Activated CD4-positive, alpha-beta T cell treated with anti-CD3 and anti-CD28 coated beads for 36 hours (primary cell): ENCODE measurements at places on chromosomes 6 and 20. TPM values are rescaled to one million over a fixed set of nuclear protein-coding genes. Genes with fewer than 3 reads are reported as not detected.

ASIP gene
- not detected for total RNA-seq

RIPOR2 gene
- 60.0 TPM for total RNA-seq

HLA-DRB5 gene
- total RNA-seq, result 4.1 TPM

CCR6 gene
- total RNA-seq, result 4.0 TPM

CLPSL2 gene
- total RNA-seq, result not detected

CLDN20 gene
- not detected for total RNA-seq

MMS22L gene
- 43.6 TPM for total RNA-seq

MYLK2 gene
- 0.39 TPM for total RNA-seq

TPBG gene
- 0.43 TPM for total RNA-seq

GABRR2 gene
- 0.14 TPM for total RNA-seq

DNA sequence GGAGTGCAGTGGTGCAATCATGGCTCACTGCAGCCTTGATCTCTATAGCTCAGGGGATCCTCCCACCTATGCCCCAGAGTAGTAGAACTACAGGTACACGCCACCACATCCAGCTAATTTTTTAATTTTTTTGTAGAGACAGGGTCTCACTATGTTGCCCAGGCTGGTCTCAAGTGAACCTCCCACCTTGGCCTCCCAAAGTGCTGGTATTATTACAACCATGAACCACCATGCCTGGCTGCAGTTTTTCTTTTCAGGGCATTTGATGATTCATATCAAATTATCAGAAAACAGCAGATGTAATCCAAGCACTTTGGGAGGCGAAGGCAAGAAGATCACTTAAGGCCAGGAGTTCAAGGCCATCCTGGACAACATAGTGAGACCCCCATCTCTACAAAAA lies 88.4 kb upstream of the JARID2 start:
- no peak for DNase-seq

GRCh38 chr6:32886681-32887383 lies 32.8 kb downstream of the PSMB9 start:
- DNase-seq, result no peak

DNA sequence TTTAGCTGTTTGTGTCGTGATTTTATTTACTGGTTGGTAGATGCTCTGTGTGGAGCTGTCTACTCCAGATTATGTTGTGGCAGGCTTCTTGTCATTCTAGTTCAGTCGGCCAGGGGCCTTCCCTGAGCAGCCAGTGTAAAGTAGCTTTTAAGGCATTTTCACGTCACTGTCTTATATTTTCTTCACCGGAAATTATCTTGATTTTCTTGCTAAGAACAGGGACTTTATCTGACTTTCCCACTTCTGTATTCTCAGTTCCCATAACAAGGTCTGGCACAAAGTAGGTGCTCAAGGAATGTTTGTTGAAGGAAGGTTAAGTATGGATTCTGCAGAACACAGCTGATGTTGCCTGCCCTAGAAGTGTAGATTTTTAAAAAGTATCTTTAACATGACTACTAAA lies 868 bp downstream of the LTV1 start:
- peak; percentile 24 for DNase-seq

DNA sequence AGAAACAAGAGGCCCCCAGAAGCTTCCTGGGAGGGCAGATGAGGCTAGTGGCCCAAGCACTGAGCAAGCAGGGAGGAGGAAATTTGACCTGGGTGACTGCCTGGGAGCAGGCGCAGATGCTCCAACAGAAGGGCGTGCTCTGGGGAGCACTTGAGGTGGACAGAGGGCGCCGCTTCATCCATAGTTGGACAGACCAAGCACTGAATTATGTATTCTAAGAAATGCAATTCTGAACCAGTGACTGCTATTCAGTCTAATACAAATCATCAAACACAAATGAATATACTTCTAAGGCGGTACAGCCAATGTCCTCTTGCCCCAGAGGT lies 28.7 kb upstream of the IRF4 start:
- DNase-seq, result no peak

DNA sequence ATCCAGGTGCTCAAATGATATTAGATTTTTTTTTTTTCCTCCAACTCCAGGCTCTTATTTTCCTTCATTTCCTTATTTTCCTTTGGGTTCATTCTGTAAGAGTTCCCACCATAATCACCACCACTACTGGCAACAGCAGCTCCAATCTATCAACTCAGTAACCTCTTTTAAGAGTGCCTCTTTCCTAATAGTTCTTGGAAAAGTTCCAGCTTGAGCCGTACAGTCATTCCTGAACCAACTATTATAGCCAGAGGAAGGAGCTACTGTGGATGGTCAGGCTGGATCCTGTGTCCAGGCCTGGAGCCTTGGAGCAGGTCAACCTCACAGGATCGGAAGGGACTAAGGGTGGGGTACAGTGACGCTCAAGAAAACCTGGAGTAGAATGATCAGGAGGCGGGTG lies 4.2 kb upstream of the ANGPT4 start:
- DNase-seq, result no peak

DNA sequence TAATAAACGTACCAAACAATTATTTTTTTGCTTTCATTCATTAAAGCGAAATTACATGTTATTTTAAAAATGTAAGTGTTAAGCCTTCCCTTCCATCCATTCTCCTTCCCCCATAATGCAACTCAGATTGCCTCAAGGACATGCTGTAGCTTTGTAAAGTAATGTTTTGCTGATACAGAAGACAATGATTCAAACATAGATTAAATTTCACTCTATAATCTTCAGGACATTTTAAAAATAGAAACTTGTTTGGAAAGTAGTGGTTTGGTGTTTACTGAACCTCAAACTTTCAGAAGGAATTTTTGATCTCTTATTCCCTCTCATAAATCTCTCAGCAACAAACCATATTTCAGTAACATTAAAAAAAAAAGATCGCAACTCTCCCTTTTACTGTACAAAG lies 350.9 kb upstream of the HSF2 start:
- DNase-seq, result no peak

DNA sequence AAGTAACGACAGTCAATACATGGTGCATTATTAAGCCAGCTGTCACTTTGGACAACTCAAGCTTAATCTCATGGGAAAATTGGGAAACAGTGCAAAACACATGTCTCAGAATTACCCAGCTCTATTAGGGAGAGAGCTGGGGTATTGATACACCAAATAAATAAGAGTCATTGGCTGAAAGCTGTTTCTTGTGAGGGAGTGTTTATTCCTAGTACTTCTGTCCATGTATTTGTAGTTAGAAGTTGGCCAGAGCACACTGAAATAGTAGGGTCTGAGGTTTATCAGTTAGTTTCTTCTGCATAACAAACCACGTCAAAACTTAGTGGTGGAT lies 192.0 kb upstream of the RALGAPA2 start:
- DNase-seq, result no peak

DNA sequence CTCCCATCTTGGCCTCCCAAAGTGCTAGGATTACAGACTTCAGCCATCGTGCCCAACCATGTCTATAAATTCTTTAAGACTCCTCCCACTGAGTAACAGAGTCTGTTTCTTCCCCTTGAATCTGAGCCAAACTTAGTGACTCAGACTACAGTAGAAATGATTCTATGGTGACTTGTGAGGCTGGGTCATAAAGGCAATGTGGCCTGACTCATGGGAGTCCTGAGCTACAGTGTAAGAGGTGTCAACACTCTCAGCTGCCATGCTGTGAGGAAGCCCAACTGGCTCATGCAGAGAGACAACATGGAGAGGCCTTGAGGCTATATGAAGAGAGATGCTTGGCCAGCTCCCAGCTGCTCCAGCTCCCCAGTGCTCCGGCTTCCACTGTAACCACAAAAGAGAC lies 5.2 kb upstream of the NRSN2 start:
- DNase-seq, result peak; percentile 80

GRCh38 chr20:46031701-46032254 lies 2.8 kb downstream of the SLC12A5 start:
- DNase-seq, result peak; percentile 24

DNA sequence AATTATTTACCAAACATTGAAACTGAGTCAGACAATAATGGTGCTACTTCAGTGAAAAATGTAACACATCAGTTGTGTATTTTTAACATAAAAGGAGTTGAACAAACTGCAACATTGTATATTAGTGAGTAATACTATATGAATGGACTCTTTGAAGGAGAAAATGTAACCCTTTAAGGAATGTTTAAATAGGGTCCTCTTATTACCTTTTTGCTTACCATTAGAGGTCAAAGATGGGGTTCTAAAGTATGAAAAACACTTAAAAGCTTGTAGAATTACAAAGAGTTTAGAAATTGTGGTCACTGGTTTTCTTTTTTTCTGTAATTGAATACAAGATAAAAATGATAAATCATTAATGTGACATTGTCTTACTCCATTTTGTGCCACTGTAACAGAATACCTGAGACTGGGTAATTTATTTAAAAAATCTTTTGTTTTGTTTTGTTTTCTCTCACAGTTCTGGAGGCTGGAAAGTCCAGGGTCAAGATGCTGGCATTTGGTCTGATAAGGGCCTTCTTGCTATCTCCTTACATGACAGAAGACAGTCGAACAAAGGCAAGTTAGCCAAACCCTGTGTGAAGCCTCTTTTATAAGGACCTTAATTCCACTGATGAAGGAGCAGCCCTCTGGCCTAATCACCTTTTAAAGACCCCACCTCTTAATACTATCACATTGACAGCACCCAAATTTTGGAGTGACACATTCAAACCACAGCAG lies 43.2 kb downstream of the SESN1 start:
- DNase-seq, result no peak

GRCh38 chr6:41531591-41532582 lies 14.3 kb upstream of the FOXP4 start:
- DNase-seq, result peak; percentile 87

- DNase-seq, result no peak
Measured at GRCh38 chr6:52152711-52153160, 33.4 kb upstream of the IL17A start.

- no peak for DNase-seq
Measured at GRCh38 chr6:108039681-108040080, 34.9 kb downstream of the OSTM1 start.

- peak; percentile 24 for DNase-seq
Measured at GRCh38 chr6:89372506-89372901, 20.0 kb upstream of the UBE2J1 start.

DNA sequence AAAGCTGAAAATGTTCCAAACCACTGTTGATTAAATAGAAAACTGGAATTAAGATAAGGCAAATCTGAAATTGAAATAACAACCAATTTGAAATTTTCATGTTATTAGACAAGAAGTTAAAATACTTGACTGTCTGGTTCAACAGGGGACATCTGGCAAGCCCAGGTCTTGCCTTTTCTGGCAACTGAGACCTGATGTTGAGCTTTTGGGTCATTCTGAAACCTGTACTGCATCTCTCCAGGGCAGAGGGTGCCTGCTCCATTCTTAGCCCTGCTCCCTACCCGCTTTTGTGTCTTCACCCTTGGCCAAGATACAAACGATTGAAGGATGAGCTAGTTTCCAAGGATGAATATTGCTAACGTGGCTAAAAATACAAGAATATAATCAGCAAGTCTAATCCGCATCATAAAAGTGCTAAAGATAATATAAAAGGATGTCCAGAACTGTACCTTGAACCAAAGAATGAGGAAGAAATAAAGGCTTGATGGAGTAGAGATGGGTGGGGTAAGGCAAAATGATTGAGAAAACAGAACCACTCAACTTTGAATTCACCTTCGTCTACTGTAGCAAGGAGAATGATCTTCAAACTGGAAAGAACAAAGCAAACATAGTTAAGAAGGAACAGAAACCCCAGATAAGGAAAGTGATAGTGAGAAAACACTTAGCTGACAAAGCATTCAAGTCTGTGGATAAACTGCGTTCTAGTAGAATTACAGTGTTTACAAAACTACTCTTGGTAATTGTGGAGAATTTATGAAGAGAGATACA lies 109.8 kb upstream of the MAN1A1 start:
- DNase-seq, result no peak

DNA sequence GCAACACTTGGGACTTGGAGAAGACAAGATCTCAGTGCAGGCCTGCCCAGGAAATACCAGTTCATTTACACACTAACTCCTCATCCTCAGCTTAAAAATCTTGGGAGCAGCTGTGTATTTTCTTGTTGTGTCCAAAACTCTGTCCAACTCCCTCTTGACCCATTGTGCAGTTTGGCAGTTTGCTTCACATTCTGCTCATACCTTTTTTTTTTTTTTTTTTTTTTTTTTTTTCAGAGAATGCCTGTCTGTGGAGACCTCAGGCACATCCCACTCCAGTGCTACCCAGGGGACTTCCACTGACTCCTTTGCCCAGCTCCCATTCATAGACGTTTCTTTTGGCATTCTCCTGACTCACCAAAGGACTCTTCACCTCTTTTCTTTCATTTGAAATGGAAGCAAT lies 265.8 kb upstream of the TCF21 start:
- DNase-seq, result no peak

DNA sequence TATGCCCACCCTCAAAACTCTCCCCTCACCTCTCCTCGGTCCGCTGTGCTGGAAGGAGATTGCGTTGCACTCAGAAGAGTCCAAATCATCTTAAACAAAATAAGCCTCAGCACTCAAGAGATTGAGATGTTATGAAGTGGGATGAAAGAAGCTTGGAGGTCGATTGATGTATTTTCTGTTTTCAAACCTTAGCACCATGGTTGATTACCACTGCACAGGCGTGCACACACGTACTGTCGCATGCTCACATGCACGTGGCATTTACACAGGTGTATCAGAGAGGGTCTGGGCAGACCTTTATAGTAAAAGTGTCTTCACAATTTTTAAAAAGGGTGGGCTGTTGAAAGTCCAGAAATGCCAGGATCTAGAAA lies 612 bp upstream of the AGPAT4 start:
- no peak for DNase-seq

- DNase-seq, result no peak
Measured at GRCh38 chr6:74366634-74367033, 670.6 kb downstream of the CD109 start.

DNA sequence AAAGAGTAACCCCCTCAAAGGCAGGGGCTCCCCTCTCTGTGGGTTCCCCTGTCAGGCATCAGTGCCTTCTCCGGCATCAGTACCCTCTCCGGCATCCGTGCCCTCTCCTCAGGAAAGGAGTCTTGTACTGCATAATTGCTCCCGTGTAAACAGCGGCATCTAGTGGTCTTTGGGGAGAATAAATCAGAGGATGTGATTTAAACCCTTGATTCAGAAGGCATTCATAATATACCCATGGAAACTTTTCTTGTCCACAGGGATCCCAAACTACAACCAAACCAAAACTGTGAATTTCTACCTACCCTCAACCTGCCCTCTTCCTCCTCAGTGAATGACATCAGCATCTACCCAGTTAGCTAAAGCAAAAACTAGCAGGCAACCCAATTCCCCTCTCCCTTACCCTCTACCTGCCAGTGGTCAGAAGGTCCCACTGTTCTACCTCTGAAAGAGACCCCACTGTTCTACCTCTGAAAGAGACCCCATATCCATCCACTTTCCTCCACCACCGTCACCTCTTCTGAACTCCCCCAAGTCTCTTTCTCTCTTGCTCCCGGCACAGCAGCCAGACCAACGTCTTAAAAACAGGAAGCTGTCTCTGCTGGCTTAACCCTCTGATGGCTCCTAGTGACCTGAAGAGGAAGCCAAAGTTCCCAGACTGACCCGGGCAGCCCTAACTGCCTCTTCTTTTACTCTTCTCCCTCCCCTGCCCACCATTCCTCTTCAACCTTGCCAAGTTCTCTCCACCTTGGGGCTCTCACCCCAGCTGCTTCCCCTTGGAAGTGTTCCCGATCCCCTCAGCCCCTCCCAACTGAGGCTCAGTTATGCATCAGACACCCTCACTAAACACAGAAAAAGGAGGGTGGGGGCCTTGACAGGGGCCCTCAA lies 27.2 kb downstream of the UBE2V1 start:
- DNase-seq, result peak; percentile 58

- no peak for DNase-seq
Measured at GRCh38 chr6:105320271-105320670, 82.6 kb downstream of the PREP start.
